ENCODE measurements at places on chromosomes 13 and 19. TPM values are rescaled to one million over a fixed set of nuclear protein-coding genes. Genes with fewer than 3 reads are reported as not detected.

The FPR3 gene
- total RNA-seq, result 11.0 TPM

The LGALS7B gene
- not detected for total RNA-seq

The PSG6 gene
- not detected for total RNA-seq

The C1QTNF9B gene
- total RNA-seq, result 1.3 TPM

The KLK15 gene
- total RNA-seq, result not detected

The CNMD gene
- total RNA-seq, result not detected

The CELF5 gene
- total RNA-seq, result 0.16 TPM

The ZSCAN18 gene
- total RNA-seq, result 54.0 TPM

The PRX gene
- 3.6 TPM for total RNA-seq

The FFAR2 gene
- total RNA-seq, result 0.47 TPM

The GPR183 gene
- total RNA-seq, result 14.8 TPM

The TRPM4 gene
- total RNA-seq, result 24.4 TPM

The TSHZ3 gene
- 4.3 TPM for total RNA-seq

The ZNF578 gene
- 2.7 TPM for total RNA-seq

The MBD3L3 gene
- not detected for total RNA-seq

The ERCC5 gene
- total RNA-seq, result 30.6 TPM

The WASF3 gene
- total RNA-seq, result 16.1 TPM

The SKA3 gene
- 1.1 TPM for total RNA-seq

The GNG7 gene
- total RNA-seq, result 45.9 TPM

The PSENEN gene
- 41.7 TPM for total RNA-seq

The ADGRE3 gene
- total RNA-seq, result 0.27 TPM

The DENND1C gene
- 1.9 TPM for total RNA-seq

The KLK6 gene
- total RNA-seq, result not detected

The C19orf67 gene
- total RNA-seq, result not detected

The NLRP4 gene
- total RNA-seq, result not detected

The ZNF525 gene
- total RNA-seq, result 6.9 TPM
